ENCODE measurements at places on chromosomes 7 and 10.

DNA sequence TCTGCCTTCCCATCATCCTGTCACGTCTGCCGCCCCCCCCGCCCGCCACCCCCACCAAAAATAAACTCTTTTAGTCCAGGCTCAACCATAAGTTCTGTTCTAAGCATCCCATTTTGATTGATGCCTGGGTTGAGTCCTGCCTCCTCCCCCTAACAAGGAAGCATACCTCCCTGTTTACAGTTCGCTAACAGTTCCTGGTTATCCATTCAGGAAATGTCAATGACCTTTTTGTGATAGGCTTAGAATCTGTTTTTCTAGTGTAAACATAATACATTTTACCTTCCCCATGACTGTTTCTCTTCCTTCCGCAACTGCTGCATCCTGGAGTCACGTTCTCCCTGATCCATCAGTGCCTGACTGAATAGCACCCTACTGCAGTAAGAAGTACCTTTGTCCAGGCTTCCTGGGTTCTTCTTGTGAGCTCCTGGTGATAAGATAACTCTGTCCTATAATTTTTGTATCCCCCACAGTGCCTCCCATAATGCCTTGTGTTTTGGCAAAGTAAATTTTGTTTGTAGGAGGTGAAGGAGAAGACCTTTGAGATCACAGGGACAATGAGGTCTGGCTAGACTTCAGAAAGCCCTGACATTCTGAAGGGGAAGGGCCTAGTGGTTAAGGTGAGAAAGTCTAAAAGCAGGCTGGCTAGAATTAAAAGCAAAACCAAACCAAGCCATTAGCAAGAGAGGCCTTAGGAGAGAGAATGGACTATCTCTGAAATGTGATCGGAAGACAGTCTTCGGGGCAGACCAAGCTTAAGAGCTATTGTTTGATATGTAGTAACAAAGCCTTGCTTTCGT is 7.3 kb downstream of the AGFG2 start:
- DNase-seq, result no peak

- DNase-seq, result no peak
Observed at GRCh38 chr7:29871787-29872398, 65.6 kb downstream of the WIPF3 start.

GRCh38 chr7:14395860-14396259 is 406.4 kb upstream of the ETV1 start:
- no peak for DNase-seq

GRCh38 chr10:113047963-113048781 is 98.1 kb downstream of the TCF7L2 start:
- DNase-seq, result no peak

DNA sequence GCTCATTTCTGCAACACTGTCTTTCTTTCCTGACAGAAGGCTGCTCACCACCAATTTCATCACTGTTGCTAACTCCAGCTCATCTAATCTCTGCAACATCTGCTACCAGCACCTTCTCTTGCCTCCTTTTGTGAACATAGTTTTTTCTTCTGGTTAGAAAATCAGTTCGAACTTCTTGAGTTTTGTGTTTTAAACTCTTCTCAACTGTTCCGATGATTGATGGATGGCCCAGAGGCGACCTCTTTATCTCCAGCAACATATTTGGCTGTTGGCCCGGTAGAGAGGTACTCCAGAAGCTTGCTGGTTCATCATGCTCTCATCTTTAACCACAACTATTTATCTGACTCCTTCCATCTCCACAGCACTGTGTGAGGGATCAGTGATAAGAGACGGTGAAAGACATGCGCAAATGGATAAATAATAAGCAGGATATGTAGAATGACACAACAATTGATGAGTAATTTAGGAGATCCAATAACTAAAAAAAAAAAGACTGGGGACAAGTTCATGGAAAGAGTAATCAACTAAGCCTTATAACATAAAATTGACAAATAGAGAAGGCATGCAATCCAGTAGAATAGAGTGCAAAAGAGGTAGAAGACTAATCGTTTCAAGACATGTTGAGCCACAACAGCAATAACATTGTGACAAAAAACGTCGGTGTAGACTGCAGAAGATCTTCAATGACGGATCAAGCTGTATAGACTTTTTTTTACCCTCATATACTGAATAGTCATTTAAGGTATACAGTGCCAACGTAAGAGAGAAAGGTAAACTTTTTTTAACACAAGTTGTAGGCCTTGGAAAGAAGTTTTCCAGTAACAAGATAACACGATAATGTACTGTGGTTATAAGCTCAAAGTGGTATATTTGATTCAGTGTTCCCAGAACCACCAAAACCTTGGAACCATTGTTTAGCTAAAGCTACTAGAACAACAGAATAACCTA is 152.2 kb downstream of the CRPPA start:
- DNase-seq, result no peak

DNA sequence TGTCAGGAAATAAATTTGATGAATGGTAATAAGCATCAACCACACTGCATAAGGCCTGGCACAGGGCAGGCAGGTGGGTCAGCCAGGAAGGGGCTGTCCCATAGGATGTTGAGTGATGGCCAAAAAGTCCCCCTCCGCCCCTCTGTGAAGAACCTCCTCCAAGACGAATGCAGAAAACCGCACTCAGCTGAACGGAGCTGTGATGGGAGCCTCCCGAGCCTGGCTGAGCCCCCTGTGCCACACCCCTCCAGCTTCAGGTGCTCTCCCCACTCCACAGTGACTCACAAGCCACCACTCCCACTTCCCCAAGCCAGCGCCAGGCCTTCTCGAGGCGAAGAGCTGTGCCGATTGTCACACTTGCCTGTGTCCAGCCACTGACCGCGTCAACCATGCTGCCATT is 184.2 kb downstream of the MAD1L1 start:
- DNase-seq, result no peak

GRCh38 chr7:67794544-67794943 is 797.9 kb downstream of the TYW1 start:
- no peak for DNase-seq

GRCh38 chr7:130831817-130832481 is 97.9 kb upstream of the KLF14 start:
- DNase-seq, result peak; percentile 12

DNA sequence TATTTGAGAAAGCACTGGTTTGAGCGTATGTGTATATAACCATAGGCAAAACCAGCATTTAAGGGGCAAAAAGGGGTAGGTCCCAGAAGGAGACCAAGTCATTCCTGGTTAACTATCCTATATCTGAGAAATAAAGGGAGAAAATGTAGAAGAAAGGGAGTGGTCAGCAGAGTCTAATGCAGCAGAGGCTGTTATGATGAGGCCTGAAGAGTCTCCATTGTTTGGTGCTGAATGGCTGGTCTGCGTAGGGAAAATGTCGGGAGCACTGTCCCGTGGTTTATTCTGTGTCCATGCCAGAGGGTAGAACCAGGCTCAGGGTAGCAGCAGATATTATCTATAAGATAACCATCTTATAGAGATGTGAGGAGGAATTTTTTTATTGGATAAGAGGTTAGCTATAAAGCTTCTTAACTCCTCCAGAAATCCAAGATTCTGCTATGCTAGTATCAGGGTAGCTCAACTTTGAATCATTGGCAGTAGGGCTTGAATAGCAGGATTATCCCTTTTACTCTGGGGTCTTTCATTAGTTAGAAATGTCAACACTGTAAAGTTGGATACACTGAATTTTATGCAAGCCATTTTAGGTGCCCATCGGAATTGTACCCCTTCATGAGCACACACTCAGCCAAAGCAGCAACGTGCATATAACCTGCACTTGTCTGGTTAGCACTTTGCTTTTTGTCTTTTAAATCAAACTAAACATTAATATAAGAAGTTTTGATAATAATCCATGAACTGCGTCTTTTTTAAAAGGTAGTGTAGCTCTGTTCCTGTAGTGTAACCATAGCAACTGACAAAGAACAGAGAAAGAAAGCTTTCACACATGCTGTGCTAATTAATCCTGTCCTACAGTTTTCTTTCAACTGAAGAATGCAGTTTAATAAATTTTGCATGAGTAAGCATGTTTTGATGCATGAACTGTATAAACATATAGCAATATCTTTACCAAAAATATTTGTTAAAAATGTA is 312.0 kb upstream of the FZD1 start:
- DNase-seq, result no peak

GRCh38 chr10:102642736-102643335 is 1.4 kb upstream of the TRIM8 start:
- peak; percentile 35 for DNase-seq

DNA sequence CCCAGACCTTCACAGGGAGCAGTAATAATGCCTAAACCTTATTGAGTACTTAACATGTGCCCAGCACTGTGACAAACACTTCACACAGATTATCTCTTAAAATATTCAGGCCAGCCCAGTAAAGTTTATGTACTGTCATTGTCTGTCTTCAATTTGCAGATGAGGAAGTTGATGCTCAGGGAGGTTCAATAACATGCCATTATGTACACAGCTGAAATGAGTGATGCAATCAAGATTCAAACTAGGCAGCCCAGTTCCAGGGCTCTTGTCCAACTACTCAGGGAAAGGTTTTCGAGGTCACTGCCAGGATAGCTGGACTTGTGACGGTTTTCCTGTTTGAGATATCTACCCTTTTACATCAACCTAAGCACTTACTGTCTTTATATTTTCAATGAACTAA is 56.1 kb downstream of the AUTS2 start:
- no peak for DNase-seq

- no peak for DNase-seq
Observed at GRCh38 chr7:50603287-50603686, 38.1 kb upstream of the DDC start.

- no peak for DNase-seq
Observed at GRCh38 chr7:34299066-34299465, 359.0 kb upstream of the NPSR1 start.

DNA sequence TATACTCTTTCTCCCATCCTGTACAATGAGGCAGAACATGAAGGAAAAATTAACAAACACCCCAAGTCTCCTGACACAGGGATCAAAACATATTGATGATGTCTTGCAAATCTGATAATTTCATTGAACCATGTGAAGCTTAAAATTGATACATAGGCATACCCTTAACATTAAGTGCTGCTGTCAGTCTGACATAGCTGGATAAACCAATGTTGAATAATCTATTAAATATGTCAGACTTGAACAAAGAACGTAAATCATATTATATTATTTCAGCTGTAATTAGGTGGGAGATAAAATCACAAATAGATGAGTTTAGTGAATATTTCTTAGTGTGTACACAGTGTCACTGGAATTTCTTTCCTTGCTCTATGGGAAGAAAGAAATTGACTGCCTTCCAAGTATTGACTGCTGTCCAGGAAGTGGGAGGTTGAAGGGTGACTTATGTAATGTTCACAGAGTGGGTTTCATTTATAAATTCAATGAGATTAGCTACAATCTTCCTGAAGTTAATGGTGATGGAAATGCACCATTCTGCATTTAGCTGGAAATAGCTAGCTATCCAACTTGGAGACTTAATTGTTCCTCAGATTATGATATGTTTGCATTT is 170.8 kb downstream of the AUTS2 start:
- no peak for DNase-seq

DNA sequence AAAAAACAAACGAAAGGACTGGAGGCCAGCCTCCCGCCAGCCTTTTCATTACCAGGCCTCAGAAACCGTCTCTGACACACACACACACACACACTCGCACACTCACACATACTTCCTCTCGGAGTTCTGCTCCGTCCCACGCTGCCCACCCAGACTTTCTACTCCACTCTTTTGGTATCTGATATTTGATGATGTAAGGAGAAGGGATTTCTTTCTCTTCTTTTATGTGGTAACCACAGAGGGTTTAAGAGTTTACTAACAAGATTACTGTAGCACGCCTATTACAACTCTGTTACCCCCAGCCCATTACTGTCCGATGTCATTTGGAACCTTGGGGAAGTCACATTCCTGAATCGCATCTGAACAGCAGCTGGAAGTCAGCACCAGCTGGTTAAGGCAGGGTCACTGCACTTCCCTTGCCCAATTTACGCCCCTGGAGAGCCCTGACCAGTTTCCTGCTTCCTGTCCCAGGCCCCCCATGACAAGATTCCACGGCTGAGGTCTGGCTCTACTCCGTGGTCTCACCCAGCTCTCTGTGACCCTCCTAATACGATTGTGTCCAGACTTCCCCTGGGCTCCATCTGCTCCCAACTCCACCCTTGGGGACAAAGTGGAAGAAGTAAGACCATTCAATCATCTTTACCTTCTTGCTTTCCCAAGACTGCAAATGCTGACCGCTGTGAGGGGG is 1.1 kb downstream of the DENND2A start:
- no peak for DNase-seq

DNA sequence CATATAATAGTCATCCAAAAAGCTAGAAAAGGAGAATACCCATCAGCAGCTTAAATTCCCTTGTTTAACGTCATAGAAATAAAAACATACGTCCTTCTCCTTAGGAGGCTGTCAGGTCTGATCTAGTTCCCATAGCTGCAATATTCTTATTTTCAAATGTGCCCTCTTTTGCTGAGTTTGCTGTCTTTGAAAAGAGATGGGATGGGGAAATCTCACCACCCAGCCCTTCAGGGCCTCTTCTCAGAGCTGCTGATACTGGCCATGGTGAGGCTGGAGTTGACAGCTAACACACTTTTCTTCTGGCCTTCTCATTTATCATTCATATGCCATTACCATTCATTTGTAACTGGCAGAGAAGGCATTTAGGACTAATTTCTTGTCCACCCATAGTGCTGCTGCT is 5.1 kb upstream of the PCGF5 start:
- no peak for DNase-seq

DNA sequence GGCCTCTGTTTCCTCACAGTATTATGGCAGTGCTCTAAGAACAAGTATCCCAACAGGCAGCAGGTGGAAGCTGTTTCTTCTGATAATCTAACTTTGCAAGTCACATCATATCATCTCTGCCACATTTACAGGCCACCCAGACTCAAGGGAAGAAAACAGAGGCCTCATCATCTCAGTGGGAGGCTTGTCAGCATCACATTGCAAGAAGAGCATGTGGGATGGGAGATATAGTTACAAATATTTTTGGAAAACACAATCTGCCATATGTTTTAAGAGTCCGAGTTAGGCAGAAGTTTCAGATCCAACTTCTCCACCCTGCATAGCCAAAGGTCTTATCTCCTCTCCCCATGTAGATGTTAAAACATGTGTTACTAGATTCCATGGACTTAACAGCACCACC is 130.4 kb upstream of the PDE1C start:
- DNase-seq, result no peak

DNA sequence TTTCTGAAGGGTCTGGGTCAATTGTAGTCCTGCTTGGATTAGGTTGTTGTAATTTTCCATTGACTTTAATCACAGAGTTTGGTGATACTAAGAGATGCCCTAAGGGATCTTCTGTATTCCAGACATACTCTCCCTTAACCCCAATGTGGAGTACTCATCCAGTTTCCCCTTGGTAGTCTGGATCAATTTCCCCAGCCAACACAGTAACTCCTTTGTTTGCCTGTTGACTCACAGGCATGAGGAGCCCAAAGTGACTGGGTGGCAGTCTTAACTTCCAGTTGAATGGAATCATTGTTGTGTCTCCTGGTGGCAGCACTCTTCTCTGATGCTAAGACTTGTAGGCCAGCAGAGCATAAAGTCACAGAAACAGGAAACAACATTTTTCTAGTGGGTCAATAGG is 41.5 kb upstream of the PIK3CG start:
- peak; percentile 6 for DNase-seq

GRCh38 chr10:55214608-55215007 is 413.6 kb upstream of the PCDH15 start:
- DNase-seq, result no peak

Data from neural crest cell (in vitro differentiated cells).